NCI-H524 treated with DMSO at 0.1 percent for 48 hours (cell line): ENCODE measurements at places on chromosomes 4 and X.

- DNase-seq: peak; percentile 78
Observed at GRCh38 chrX:115344885-115345614, 55.5 kb downstream of the LUZP4 start.

DNA sequence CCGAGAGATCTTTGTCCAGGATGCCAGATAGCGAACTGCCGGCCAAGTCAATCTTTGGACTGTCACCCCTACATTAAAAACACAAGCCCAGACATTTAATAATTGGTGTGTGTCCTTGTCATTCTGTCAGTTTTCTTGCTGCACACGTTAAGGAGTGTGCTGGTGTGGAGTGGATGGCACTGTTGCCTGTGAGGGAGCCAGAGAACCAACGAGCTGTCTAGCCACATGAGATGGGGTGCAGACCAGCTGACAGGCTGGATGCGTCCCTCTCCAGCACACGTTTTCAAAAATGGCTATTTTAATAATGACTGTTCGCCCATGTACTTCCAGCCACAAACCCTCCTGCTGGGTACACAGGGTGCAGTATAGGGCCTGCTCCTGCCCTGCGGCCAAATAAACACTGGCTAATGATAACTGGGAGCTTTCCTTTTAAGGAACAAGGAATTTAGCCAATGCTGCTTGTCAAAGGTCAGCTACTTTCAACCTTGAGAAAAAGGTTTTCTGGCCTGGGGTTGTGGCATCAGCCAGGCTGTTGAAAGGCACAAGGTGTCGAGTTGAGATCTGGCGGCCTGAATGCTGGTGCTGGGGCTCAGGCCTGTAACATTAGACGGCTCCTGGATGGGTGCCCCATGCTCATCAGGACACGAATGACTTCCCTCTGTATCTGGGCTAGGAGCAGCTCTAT is 54.0 kb upstream of the MAP3K15 start:
- no peak for DNase-seq

DNA sequence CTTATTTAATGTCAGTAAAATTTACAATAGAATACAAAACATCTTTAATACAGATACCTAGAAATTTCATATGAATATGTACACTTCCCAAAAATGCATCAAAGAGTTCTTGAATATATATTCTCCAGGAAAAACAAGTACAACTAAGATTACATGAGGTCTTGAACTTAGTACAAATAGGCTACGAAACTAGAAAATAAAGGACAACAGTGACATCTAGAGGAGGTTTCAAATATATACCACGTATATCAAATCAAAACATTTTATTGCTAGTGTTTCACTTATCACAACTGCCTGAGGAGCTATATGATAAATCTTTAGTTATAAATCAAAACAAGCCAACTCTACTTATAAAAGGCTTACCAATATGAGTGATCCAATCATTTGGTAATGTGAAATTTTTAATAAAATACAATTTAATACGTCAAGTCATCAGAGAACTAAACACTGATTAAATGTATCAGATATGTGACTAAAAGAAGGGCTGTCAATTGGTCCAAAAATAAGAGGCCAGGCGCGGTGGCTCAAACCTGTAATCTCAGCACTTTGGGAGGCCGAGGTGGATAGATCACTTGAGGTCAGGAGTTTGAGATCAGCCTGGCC is 36.6 kb downstream of the ANAPC10 start:
- DNase-seq: peak; percentile 40

DNA sequence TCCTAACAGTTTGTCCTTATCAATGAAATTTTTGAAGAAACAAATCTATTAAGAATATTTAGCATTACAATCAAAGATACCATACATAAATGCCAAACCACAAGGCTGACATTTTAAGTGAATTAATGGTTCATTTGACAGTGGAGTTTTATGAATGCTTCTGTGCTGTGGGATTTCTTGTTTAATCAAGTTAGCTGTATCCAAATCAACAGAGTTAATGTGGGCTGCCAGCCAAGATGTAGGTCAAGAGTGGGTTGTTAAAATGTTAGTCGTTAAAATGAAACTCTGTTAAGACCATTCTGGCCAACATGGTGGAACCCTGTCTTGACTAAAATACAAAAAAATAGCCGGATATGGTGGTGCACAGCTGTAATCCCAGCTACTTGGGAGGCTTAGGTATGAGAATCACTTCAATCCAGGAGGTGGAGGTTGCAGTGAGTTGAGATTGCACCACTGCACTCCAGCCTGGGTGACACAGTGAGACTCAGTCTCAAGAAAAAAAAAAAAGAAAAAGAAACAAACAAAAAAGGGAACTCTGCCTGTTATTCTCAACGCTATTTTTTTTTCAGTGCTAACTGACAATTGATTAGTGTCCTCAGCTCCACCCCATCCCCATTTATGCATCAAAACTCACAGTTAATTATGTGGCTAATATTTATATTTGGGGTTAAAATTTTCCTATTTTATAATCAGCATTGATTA is 20.2 kb downstream of the GPAT3 start:
- DNase-seq: no peak

DNA sequence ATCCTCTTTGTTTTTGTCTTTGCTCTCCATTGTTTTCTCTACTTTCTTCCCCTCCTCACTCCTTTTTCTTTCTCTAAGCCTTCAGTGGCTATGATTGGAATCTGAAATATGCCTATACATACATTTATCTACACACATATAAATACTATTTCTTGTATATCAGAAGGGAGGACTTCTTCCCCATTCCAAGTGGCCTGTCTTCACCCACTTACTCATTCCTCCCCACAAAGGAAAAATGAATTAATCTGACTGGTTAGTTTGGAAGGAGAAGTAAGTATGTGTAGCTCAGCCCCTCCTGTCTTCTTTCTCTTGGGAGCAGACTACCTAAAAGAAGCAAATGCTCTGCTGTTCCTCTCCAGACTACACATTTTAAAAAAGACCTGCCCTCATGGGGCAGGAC is 17.7 kb downstream of the GUCY2F start:
- no peak for DNase-seq
